Stimulated activated CD4-positive, alpha-beta T cell treated with anti-CD3 and anti-CD28 coated beads, TNF-alpha, amount 100 ng/mL, for 24 hours (primary cell): ENCODE measurements at places on chromosomes 11 and 22.

DNA sequence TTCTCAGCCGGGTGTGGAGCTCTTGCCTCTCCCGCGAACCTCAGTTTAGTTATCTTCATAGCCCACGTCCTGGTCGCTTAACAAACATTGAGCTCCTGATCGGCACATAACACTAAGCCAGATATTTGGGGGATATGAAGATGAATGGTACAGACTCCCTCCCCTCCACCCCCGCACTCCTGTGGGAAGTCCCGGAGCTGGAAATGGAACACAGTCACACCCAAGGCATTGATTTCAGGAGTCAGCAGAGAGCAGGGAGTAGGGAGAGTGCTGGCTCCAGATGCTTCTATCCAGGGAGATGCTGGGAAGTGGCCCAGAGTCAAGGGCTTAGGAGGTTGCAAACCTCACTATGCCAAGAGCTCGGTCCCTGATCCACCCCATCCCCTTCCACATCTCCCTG, 26.1 kb upstream of the CABP7 start:
- DNase-seq = no peak

- DNase-seq = no peak
Observed at GRCh38 chr11:111285189-111286091, 12.9 kb upstream of the POU2AF3 start.

- no peak for DNase-seq
Observed at GRCh38 chr11:79055856-79056631, 384.8 kb downstream of the TENM4 start.

DNA sequence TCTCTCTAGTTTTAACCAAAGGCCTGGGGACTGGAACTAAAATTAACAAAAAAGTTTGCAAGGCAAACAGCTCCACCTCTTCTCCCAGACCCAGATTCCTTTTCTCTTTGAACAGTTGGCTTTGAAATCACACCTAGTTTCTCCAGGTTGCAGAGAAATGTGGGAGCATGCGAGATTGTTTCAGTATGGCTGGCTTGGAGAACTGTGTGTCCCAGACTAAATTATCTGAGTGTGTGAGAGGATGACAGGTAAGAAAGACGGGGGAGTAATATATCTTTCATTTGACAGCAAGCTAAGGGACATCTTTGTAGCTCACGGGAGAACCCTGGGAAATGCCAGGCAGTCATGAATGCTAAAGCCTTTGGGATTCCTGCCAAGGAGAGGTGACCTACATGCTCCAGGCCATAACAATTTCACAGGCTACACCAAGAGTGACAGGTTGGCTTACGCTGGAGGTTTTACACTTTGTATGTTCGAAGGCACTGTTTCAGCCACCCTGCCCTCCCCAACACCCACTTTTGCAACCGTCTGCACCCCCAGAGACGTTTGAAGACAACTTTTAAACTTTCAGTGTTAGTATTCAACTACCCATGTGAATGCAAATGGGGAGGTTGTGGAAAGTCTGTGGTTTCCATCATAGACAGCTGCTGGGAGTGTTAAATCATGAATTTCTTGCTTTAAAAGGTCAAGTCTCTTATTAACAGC, 109.3 kb upstream of the SNX19 start:
- no peak for DNase-seq

- DNase-seq = no peak
Observed at GRCh38 chr22:45790401-45790800, 118.8 kb downstream of the ATXN10 start.

GRCh38 chr11:34313099-34313517, 44.7 kb downstream of the ABTB2 start:
- no peak for DNase-seq

DNA sequence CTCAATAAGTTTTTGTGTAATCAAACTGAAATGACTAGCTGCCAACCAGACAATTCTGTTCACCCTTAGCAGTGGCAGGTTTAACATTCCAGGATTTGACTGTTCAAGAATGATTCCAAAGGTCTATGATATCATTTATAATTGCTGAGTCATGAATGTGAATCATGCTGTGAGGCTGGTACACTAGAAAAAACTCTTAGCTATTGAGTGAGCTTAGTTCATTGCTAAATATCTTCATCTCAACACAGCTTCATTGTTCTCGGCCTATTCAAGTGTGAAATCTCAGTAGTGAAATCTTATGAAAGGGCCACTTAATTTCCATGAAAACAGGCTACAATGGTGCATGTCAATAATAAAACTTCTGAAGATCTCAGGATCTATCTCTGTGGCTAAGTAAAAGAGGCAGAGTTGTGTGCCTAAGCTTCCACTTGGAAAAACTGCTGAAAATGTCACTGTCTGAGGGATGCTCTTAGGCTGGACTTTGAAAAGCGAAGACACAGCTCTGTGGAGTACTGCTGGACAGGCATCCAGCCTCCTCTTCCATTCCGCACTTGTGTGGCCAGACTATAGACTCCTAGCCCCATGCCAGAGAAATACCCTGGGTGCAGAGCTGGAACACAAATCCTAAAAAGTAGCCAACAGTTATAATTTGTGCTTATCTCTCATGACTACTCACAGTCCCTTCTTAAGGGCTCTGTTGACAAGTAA, 12.8 kb downstream of the AQP11 start:
- DNase-seq = no peak

GRCh38 chr11:17601676-17602075, 54.6 kb downstream of the OTOG start:
- no peak for DNase-seq

GRCh38 chr11:3882655-3883054, 27.2 kb downstream of the STIM1 start:
- DNase-seq = no peak

GRCh38 chr11:134760299-134760698, 348.3 kb upstream of the B3GAT1 start:
- DNase-seq = no peak

DNA sequence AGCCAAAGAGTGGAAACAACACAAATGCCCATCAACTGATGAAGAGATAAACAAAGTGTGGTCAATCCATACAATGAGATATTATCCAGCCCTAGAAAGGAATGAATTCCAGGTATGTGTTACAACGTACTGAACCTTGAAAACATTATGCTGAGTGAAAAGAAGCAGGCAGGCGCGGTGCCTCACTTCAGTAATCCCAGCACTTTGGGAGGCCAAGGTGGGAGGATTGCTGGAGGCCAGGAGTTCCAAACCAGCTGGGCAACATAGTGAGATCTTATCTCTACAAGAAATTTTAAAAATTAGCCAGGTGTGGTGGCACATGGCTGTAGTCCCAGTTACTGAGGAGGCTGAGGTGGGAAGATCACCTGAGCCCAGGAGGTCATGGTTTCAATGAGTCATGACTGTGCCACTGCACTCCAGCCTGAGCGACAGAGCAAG, 24.6 kb upstream of the TESMIN start:
- DNase-seq = no peak

DNA sequence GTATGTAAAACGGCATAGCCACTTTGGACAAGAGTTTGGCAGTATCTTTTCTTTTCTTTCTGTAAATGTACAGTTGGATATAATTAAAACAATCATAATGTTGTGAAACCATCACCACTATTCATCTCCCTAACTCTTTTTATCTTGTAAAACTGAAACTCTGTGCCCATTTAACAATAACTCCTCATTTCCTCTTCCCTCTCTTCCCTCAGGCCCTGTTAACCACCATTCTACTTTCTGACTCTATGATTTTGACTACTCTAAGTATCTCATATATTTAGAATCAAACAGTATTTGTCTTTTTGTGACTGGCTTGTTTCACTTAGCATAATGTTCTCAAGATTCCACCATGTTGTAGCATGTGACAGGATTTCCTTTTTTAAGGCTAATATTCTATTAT, 10.2 kb downstream of the SCUBE2 start:
- no peak for DNase-seq

DNA sequence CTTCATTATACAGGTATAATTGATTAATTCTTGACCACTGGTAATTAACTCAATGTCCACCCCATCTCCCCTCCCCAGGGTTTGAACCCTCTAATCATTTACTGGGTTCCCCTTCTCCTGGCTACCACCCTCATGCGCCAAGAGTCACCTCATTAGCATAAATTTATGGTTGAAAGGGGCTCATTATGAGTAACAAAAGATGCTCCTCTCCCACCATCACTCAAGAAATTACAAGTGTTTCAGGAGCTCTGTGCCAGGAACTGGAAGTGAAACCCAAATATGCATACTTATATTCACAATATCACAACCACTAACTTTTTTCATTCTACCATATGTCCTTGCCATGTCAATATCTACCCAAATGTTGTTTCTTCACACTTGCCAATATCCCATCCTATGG, 7.8 kb upstream of the STIP1 start:
- DNase-seq = no peak

- DNase-seq = no peak
Observed at GRCh38 chr11:46362156-46363030, 15.1 kb downstream of the DGKZ start.

DNA sequence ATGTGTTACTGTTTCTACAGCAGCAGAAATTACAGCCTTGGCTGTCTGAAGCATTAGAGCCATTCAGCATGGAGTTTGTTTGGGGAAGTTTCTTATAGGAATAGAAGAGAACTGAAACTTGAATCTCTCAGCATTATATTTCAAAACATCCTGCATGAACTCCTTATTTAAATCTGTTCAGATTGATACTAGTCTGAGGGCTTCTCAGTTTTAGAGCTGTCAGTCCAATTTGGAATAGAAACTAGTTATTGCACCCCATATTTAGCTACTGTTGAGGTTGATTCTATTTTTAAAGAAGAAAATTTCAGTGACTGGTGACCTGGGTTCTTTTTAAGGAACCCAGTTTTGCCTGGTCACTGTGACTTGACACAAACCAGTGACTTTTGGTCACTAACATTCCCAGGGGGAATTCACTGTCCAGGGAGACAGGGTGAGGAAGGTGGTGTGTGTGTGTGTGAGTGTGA, 126.0 kb upstream of the TTC12 start:
- no peak for DNase-seq

DNA sequence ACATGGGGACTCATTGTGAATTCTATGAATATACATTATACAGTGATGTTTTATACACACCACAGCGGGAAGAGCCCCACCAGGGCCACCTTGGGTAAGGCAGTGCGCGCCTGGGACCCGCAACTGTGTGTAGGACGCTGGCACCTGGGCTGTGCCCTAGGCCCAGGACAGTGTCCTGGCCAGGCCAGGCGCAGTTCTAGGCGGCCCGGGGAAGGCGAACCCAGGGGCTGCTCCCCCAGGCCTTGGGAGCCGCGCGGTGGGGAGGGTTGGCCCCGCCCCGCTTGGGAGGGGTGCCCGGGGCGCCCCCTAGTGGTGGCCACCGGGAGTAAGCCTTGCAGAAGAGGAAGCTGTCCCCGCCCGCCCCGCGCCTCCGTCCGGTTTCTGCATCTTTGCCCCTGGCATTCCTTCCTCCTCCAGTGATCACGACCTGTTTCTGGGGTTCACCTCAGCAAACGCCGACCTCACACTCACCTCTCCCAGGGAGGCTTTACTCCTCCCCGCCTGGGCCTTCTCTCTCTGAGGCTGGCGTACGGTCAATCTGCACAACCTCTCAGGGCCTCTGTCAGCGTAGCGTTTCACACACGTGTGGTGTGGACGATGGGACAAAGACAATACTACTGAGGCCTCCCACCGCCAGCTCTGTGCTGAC, 9.5 kb upstream of the EHD1 start:
- DNase-seq = peak; percentile 82

- no peak for DNase-seq
Observed at GRCh38 chr11:31487848-31488247, 21.6 kb downstream of the IMMP1L start.

DNA sequence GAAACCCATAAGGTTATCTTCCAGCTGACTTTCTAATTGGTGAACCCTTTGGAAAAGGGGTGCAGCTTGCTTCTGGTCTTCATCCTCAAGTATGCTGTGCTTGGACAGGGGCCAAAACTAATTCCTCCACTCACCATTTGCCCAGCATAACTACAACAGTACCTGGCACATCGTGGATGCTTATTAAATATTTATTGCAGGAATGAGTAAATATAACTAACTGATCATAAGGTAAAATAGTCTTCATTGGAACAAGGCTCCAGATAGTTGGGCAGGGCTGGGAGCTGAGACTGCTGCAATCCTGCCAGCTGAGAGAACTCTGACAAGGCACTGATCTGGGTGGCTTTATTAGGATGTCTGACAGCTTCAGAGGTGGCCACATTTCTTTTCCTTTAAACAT, 2.4 kb upstream of the SIDT2 start:
- no peak for DNase-seq

GRCh38 chr22:50260434-50260800, 1.1 kb downstream of the MAPK12 start:
- DNase-seq = no peak

GRCh38 chr11:17952487-17952886, 60.4 kb downstream of the SERGEF start:
- no peak for DNase-seq
